Kasumi-1 (cell line): ENCODE measurements at places on chromosomes 4 and X.

- no peak for DNase-seq
These were observed 191.4 kb downstream of the NDST4 start for GRCh38 chr4:114921790-114922591.

DNA sequence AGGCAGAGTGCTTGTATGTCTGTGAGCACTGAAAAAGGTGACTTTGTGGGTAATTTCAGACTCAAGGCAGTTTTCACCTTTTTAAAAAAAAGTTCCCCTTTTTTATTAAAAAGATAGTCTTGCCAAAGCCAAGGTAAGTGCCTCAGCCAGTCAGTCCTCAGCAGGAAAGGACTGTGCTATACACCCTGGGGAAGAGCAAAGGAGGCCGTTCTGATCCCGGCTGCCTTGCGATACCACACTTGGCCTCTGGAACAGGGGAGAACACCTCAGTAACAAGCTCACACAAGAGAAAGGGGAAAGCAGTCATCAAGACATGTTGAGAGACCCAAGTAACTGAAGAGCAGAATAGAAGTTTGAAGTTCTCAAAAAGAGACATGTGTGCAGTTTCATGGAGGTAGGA is 541.7 kb downstream of the BCOR start:
- DNase-seq = no peak

DNA sequence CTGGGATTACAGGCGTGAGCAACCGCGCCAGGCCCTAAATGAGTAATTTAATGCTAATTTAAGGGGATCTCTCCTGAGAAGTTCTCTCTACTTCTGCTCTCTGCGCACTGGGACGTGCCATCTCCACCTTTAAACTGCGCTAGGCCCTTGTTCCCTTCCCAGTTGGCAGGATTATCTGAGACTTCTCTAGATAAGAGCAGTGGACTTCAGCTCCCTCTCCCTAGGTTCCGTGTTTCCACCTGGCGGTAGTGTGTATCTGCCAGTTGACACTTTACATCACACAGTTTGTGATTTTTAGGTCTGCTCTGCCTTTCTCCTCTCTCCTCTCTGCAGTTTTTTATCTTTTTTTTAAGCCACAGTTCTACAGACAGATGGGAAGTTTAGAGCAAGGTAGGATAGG is 40.2 kb downstream of the ARHGAP10 start:
- no peak for DNase-seq

DNA sequence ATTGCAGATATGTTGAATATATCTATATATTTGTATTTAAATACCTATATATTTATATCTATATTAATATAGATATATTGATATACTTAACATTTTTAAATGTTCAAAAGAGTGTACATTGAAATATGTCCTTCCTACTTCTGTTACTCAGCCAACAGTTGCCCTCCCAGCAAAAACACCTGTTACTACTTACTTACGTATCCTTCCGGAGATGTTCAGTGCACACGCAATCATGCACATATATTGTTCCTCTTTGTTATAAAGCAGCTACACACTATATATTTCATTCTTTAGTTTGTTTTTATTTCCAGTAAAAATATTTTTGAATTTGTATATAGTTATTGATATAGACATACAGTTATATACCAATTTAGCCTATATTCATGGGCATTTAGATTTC is 142.3 kb downstream of the ARHGAP24 start:
- DNase-seq = no peak

DNA sequence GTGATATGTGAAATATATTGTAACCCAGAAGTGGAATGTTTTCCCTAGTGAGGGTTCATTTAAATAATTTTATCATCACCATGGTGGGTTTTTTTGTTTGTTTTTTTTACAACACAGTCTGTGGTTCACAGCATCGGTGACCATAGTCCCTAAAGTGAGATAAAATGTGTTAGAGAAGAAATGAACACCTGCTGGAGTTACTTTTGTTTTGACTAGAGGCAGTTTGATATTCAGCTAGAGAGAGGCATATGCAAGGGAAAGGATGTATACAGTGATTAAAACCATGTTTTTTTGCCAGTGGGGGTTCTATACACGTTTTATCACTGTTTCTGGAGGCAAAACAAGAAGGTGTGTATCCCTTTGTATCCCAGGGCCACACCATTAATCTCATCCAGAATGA is 541.5 kb downstream of the PCDH7 start:
- DNase-seq = no peak

GRCh38 chr4:158442736-158443135 is 78.9 kb upstream of the RXFP1 start:
- no peak for DNase-seq

DNA sequence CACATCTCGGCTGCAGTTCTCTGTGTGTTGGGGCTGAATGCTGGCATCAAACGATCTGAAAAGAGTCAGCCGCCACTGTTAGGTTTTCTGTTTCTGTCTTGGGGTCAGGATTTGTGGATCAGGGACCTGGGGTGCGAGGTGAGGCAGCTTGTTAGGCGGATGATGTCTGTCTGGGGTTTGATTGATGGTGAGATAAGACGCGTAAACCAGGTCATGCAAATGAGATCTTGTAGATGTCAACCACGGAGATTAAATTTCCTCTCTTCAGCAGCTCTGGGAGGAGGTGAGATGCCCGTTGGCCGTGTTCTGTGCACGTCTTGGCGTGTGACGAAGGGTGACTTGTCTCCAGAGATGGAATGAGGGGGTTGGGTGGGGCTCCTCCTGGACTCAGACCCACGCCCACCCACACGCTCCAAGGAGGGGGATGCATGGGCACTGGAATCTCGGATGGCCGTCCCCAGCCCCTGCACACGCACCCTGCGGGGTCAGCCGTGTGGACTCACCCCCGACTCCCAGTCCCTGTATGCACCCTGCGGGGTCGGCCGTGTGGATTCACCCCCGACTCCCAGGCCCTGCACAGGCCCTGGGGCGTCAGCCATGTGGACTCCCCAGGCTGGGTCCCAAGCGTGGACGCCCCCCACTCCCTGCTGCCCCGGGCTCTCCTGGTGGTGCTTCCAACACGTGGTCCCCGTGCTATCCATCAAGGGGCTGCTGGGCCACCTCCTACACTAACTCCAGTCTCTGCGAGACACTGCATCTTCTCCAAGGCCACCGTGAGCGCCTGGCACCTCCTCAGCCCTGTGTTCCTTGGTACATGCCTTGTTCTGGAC is 16.0 kb upstream of the UVSSA start:
- DNase-seq = no peak

DNA sequence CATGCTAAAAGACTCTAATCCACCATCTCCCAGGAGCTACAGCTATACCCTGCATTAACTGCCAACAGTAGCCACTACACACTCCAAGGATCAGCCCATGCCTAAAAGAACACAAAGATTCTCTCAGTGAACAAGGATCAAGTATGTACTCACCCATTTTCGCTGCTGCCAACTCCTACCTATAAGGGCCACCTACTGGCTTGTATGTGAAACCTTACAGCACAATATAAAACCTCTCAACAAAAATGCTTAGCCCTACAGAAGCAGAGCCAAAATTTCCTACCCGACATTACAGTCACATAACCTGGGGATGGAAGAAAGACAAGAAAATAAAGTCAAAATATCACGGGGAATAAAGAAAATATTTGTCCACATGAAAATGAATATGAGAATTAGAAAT is 562.8 kb upstream of the POU3F4 start:
- no peak for DNase-seq

- peak; percentile 42 for DNase-seq
These were observed 3.7 kb upstream of the BEX4 start for GRCh38 chrX:103211012-103211715.

GRCh38 chr4:167779864-167780263 is 312.5 kb upstream of the ANXA10 start:
- no peak for DNase-seq

- no peak for DNase-seq
These were observed 28.1 kb downstream of the TBC1D14 start for GRCh38 chr4:6937754-6938153.

DNA sequence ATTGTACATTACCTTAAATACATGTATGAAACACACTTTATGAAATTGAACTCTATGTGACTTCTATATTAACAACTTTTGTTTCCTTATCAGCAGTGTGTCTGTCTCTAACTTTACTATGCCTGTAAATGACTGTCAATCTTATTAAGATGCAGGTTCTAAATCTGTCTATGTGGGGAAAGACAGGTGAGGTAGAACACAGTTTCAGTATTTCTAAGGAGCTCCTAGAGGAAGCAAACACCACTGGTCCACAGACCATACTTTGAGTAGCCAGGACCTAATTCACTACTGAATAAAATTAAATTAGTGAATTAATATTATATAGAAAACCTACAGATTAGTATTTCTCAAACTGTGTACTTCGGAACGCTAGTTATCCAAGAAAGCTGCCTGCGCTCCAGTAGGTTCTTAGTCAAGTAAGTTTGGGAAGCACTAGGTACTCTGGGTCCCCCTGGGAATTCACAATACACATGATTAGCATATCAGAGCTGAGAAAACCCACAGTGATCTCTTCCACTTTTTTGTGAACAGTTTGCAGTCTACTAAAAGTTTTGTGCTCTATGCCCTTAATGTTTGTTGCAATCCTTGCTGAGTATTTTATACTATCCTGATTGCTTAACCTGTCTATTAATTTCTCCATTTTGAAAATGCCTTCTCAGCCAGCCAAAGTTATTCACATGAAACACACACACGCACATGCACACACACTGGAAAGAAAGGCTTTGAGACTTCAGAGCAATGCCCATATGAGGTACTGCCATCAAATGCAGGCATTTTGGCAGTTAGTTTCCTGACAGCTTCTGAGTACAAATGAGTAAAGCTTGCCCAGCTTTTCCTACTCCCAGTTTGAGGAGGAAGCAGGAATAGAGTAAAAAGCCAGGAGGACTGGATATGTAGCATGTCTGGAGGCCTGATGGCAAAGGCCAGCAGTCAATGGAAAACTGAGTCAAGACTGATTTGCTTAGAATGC is 133.6 kb upstream of the CPEB2 start:
- DNase-seq = no peak

DNA sequence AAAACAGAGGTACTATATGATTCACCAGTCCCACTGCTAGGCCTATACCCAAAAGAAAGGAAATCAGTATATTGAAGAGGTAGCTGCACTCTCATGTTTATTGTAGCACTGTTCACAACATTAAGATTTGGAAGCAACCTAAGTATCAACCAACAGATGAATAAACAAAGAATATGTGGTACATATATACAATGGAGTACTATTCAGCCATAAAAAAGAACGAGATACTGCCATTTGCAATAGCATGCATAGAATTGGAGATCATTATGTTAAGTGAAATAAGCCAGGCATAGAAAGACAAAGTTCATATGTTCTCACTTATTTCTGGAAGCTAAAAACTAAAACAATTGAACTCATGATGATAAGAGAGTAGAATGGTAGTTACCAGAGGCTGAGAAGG is 72.6 kb downstream of the FGF16 start:
- no peak for DNase-seq

GRCh38 chrX:38085813-38086212 is 79.5 kb downstream of the SYTL5 start:
- no peak for DNase-seq

DNA sequence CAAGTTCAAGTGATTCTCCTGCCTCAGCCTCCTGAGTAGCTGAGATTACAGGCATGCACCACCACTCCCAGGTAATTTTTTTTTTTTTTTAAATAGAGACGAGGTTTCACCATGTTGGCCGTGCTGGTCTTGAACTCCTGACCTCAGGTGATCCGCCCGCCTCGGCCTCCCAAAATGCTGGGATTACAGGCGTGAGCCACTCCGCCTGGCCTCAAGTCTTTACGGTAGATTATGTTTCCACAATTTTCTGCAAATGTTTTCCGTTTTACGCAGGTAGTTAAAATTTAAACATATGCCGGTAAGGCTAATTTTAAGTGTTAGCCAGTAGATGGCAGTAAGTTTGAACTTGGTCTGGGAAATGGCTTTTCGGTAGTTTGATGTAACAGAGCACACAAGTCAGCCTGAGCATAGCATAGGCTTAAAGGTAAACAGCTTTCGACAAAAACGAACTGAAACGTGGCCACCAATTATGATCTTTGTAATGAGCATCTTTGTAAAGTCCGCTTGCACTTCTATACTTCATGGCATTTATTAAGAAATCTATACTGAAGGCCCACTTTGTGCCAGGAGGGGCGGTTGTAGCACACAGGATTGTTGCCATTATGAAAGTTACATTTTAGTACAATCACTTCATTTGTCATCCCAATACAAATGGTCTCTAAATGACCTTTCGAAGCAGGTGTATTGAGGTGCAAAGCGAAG is 31.1 kb downstream of the CCKAR start:
- peak; percentile 74 for DNase-seq

- DNase-seq = no peak
These were observed 32.3 kb upstream of the KDR start for GRCh38 chr4:55157559-55158277.

- no peak for DNase-seq
These were observed 59.8 kb downstream of the NELFA start for GRCh38 chr4:1948892-1949436.

DNA sequence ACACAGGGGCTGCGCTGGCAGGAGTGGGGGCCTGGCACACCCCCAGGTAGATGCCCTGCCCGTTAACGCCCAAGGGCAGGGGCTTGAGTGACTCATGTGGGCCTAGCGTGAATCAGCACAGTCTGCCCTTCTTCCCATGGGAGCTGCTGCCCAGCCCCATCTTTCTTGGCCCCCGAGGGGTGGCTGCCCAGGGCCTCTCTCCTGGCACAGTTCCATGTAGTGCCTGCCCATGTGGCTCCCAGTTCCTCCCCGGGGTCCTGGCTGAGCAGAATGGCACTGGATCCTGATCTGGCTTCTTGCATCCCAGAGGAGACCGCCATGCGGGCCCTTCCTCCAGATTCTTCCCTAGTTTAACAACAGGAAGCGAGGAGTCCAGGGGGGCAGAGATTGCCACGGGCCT is 2.1 kb upstream of the AVPR2 start:
- DNase-seq = no peak

DNA sequence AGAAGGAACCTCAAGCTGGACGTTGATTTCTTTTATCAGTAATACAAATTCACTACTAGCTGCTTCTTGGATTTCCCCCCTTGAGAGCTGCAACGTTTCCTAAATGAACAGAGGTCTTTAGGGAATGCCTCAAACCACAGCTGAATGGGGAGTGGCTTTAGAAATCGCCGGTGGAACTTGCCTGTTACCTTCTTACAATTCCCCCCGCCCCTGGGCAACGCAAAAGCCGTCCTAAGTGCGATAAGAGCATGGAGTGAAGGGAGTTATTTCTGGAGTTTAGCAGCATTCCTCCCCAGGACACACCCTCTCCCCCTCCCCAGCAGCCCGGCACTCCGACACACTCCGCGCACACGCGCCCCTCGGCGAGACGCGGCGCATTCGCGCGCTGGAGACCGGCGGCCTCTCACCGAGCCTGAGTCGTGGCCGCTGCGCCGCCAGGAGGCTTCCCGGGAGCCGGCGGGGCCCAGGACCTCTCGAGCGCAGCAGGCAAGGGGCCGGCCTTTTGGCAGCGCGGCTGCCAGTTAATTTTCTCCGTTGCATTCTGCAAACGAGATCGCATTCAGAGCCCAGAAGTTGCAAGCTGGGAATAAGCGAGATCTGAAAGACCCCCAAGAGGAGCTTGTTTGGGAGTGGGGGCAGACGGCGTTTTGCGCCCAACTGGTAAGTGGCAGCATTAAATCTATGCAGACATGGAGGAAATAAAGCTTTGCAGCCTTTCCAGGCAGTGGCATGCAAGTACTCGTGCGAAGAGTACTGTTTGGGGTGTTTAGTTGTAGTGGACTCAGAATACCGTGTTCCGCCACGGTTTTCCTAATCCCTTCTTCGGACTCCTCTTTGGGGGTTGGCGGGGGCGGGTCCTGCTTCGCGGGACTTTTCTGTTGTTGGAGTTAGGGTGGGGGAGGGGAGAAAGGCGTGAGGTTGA is 134.7 kb downstream of the PALLD start:
- DNase-seq = peak; percentile 23
